ENCODE measurements at places on chromosomes 2 and 18. TPM values are rescaled to one million over a fixed set of nuclear protein-coding genes. Genes with fewer than 3 reads are reported as not detected.

SLC4A5 gene
- total RNA-seq: 0.11 TPM

LOXL3 gene
- total RNA-seq: 0.64 TPM

GKN1 gene
- not detected for total RNA-seq

GLI2 gene
- 26.1 TPM for total RNA-seq

VIL1 gene
- 0.24 TPM for total RNA-seq

GLB1L gene
- total RNA-seq: 6.3 TPM

GPR45 gene
- not detected for total RNA-seq

KIDINS220 gene
- total RNA-seq: 21.1 TPM

SH2D6 gene
- 0.62 TPM for total RNA-seq

RESP18 gene
- total RNA-seq: not detected

PARD6G gene
- 3.5 TPM for total RNA-seq

VWC2L gene
- not detected for total RNA-seq

GBX2 gene
- total RNA-seq: 3.0 TPM

SLC14A1 gene
- total RNA-seq: not detected

DES gene
- total RNA-seq: 0.29 TPM

PDCD1 gene
- not detected for total RNA-seq
